ENCODE measurements at places on chromosomes 16 and 17.

GRCh38 chr17:18362698-18363100 lies 651 bp downstream of the SHMT1 start:
- peak; percentile 76 for DNase-seq

- no peak for DNase-seq
Measured at GRCh38 chr17:74520016-74520434, 11.2 kb downstream of the CD300LB start.

GRCh38 chr16:47043970-47044684 lies 70.7 kb upstream of the DNAJA2 start:
- DNase-seq: no peak

DNA sequence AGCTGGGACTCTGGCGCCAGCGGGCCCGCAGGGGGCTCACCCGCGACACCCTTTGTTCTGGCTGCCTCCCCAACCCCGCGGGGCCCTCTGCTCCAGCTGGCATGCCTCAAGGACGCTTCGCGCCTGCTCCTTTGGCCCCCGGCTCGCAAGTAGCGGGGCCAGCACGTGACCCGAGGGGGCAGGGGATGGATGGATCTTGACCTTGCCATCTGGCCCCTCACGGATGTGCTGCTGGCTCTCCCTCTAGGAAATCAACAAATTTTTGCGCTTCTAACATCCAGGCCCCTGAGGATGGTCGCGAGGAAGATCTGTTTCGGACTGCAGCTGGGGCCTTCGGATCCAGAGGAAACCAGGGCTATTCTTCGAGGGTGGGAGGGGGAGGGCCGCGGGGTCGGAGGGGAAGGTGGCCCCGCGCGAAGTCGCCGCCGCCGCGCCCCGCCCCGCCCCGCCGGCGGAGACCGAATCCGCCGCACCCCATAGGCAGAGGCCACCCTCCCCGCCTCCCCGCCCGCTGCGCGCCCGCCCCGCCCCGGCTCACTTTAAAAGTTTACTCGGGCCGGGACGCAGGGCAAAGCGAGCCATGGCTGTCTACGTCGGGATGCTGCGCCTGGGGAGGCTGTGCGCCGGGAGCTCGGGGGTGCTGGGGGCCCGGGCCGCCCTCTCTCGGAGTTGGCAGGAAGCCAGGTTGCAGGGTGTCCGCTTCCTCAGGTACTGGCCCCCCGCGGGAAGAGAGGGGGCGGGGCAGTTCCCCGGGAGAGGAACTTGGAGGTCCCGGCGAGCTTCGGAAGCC lies at the start of gene ACSF2:
Gene ACSF2, plus strand, starts transcription at position 537 of the 790 bp plus-strand sequence. Its CDS starts 44 bp downstream, at position 581.
- peak; percentile 54 for DNase-seq

GRCh38 chr17:50537721-50538548 lies 5.4 kb downstream of the EPN3 start:
- no peak for DNase-seq

GRCh38 chr16:85704011-85704410 lies 15.3 kb upstream of the GINS2 start:
- no peak for DNase-seq

DNA sequence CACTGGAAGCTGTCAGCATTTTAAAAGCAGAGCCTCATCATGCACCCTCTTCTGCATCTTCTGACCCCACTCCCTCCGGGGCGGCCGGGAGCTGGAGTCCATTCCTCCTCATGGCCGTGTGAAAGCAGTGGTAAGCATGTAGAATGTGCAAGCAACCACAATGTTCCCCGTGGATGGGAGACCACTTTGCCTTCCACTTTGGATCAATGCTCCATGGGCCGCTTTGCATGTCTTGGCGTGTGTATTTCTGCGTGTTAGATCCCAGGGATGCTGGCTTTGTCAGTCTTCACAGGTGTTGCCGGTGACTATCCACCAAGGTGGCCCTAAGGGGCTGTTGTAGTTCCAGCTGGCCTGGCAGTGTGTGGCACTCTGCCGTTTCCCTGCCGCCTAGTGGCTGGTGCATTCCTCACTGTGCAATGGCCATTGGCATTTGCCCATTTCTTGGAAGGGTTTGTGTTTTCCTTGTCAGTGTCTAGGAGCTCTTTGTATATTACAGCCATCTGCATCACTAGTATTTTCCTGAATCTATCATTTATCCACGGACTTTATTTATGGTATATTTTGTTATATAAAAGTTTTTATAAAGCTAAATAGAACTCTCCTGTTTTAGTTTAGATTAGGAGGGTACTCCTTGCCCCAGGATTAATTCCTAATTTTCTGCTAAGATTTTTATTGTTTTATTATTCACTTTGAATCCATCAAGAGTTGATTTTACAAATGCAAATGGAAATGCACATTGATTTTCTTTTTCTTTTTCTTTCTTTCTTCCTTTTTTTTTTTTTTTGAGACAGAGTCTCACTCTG lies 5.8 kb upstream of the ALDH3A1 start:
- no peak for DNase-seq

Data from HepG2 (cell line).